ENCODE measurements at places on chromosomes 13 and 19.

- DNase-seq: peak; percentile 86
Observed at GRCh38 chr19:16330368-16330801, 5.8 kb downstream of the KLF2 start.

- DNase-seq: no peak
Observed at GRCh38 chr13:84563611-84564010, 681.3 kb upstream of the SLITRK1 start.

GRCh38 chr13:104809483-104809882 lies 1726.0 kb downstream of the EFNB2 start:
- DNase-seq: no peak

DNA sequence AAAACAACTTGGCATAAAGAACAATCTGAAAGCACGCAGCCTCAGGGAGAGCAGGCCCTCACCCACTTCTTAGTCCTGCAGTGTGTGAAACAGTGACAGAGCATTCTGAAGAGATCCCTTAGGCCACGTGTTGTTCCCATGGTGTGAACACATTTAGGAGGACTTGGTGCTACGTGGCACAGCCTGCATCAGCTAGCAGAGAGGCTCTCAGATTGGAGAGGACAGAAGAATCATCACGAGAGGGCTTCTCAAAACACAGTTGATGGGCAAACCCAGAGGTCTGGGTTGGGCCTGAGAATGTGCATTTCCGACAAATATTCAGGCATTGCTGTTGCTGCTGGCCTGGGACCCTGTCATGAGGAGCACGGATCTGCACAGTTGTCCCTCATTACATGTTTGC lies 26.1 kb upstream of the TFDP1 start:
- no peak for DNase-seq

GRCh38 chr13:113169277-113170272 lies 11.1 kb downstream of the PROZ start:
- no peak for DNase-seq

DNA sequence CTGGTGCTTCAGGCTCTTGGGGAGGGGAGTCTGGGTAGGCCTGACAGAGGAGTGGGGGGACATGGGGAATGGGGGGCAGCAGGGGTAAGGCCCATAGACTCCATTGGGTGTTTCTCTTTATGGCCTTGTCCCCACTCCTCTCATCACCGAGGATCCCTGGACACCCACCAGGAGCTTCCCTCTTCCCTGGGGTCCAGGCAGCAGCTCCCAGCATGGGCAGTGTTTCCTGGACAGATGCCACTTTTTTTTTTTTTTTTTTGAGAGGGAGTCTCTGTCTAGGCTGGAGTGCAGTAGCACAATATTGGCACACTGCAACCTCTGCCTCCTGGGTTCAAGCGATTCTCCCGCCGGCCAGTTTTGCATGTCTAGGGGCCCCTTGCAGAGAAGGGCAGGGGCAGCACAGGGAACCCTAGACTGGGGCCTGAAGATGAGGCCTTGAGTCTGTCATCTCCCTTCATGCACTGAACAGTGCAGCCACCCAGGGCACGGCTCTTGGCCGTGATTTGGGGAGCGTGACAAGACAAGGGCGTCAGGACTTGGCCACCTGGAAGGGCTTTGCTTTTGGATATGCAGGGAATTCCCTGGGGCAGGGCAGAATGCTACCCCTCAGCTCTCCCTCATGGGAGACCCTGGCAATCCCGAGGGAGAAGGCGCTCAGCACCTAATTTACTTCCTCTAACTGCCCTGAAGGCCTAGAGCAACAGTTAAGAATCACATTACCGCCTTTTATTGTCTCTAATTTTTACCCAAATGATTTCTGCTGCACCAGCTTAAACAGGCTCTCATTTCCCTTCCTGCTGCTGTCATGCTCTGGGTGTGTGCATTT lies 213.9 kb upstream of the ZNF536 start:
- no peak for DNase-seq

DNA sequence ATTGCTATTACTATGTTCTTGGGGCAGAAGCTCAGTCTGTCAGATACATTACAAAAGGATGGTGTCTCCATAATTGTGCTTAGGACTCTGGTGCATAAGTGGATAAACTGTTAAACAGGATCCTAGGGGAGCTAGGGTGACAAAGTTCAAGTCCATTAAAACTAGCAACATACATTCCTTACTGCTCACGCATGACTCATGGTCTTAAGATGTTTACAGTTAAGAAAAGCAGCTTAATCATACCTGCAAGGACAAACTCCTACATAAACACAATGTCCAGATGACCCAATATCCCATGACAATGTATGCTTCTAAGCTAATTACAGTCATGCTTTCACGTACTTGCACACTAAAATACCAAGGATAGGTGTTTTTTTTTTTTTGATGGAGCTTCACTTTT lies 3.5 kb upstream of the ZNF701 start:
- no peak for DNase-seq
